ENCODE measurements at places on chromosomes 7 and 10.
A peak's percentile ranks its signal among the peaks of the same experiment; 100 is the strongest.

DNA sequence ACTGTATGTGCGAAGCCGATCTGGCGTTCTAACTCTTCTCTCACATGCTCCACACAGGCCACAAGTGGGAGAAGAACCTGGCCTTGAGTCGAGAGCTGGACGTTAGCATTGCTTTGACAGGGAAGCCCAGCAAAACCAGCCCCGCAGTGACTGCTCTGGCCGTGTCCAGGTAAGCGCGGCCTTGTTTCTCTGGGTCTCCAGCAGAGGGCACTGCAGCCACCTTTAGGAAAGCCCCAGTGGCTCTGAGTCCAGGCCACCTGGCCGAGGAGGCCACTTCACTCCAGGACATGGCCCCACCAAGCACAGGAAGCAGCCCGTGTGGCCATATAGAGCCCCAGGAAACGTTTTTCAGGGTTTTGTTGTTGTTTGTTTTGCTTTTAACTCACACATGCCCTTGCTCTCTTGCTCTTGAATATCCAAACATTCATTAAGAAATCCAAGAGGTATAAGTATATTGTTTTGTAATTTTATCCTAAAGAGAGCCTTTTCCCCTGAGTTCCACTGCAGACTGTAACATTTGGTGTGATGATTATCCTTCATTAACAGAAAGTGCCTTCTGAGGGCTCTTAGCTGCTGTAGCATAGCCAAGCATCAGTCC, 41.8 kb upstream of the LRRC18 start:
- DNase-seq: peak; percentile 76

GRCh38 chr10:99984211-99985034, 25.3 kb downstream of the DNMBP start:
- DNase-seq: no peak

GRCh38 chr7:94510582-94511496, 1.2 kb downstream of the CASD1 start:
- DNase-seq: peak; percentile 53

DNA sequence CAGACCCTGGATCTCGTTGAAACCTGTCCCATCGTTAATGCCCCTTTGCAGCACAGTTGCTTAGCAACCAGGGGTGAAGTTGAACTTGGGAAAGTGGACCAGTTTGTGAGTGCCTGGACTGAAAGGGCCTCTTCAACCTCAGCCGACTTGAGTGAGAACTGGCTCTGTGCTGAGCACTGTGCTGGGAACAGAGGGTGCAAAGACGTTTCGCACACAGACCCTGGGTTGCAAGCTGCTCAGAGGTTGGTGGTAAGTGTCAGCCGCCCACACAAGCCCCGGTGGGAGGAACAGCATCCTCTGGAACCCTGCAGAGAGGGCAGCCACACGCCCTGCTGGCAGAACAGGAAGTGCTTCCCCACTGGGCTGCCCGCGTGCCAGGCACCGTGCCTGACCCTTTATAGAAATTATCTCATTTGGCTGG, 89.2 kb downstream of the CARD11 start:
- DNase-seq: no peak

- DNase-seq: no peak
These were observed 141.9 kb downstream of the TCF7L2 start for GRCh38 chr10:113091920-113092319.

DNA sequence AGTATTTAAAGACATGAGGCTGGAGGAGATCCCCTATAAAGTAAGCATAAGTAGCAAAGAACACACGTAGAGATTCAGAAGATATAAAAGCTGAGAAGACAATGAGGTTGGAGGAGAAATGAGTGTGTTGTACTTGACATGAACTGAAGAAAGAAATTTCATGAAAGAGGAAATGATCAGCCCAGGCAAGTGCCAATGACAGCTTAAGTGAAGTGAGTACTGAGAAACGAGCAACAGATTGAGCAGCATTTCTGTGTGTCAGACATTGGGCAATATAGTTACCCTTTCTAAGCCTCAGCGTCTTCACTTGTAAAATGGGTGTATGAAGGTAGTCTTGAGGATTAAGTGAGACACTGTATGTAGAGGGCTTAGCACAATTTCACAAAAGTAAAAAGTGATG, 4.8 kb upstream of the LIPA start:
- DNase-seq: no peak

DNA sequence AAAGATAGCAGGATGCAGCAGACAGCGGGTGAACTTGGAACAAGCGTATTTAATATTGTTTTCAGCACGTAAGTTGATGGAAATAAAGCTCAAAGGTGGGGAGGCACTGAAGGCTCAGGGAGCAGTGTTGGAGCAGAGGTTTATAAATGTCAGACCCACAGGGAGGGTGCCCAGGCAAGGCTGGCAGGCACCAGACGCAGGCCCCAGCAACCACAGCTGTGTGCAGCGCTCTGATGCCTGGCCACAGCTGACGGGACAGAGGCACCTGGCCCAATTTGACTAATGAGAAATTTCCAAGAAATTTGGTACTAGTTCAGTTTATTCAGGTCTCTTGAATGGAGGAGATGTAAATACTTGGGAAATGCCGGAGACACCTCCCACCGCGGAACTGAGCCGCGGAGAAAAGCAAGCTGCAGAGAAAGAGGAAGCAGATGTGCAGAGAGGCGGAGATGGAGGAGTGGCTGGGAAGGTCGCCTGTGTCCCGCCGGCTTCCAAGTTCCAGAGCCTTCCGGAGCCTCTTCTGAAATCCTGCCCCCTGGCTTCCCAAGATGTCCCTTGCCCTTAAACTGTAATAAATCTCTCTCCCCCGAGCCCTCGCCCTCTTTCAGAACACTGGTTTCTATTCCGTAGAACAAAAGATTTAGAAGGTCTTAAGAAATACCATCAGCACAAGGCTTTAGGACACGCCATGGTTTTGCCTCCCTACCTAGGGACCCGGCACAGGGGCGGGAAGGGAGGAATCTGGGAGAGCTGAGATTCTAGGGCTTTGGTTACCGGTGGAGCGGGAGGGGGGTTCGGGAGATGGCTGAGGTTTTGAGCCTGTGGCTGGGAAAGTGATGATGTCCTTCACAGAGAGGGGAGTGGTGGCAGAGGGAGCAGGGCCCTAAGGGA, 38.4 kb upstream of the PLXNA4 start:
- DNase-seq: peak; percentile 73

GRCh38 chr7:117066668-117067067, 113.4 kb downstream of the ST7 start:
- no peak for DNase-seq

DNA sequence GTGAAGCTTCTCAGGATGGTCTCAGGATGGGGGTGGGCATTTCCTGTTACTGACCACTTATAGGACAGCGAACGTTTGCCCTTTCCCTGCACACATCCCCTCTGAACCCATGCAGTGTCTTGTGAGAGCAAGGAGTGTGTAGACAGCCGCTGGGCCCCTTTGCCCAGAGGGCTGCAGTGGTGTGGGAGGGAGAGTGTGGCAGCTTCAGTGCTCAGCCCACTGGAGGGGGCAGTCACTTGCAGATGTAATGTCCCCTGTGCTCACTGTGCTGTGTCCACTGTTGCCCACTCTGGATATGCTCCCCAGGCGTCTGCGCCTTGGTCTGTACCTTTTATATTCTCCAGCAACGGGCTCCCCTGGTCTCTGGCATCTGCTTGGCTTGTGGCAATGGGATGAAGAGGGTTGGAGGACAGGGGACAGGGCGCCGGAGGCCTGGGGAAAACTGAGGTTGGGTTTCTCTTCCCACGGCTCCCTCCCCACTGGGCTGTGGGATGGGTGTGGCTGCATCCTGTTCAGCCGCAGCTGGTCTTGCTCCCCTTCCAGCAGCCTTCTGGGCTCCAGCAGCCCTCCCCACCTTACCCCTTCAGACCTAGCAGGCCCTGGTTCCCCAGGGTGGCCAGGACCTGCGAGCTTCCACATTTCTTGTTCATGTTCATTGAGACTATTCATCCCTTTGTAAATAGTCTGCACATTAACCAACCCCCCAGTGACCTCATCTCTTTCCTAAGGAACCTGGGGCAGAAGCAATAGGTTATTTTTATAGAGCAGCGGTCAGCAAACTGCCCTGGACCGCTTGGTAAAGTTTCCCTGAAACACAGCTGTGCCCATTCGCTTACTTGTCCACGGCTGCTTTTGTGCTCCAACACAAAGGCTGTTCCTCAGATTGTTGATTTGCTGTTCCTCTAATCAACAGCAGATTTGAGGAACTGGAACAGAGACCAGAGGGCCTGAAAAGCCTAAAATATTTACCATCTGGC, 6.1 kb downstream of the ZNF789 start:
- no peak for DNase-seq

GRCh38 chr7:35792472-35792871, 8.4 kb upstream of the SEPTIN7 start:
- no peak for DNase-seq

DNA sequence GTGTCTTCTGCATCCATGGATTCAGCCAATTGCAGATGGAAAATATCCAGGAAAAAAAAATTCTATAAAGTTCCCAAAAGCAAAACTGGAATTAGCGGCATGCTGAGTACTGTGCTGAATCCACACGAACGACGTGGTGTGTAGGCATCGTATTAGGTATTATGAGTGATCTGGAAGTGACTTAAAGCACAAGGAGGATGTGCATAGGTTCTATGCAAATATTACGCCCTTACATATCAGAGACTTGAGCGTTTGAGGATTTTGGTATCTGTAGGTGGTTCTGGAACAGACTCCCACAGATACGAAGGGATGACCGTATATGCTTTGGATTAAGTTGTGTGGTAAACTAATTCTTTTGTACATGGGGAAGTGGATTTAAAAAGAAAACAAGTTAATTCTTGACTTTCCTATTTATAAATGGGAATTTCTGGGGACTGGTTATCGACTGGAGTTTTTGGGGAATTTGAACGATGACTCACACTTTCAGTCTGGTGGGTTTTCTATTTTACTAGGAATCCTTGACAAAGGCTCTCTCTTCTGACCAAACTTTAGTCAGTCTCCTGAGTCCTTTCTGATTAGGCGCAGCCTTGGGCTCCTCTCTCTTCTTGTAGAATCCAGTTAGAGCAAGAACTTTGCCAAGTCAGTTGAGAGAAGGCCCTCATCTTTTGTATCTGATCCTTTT, 5.4 kb upstream of the NUB1 start:
- DNase-seq: no peak

- no peak for DNase-seq
These were observed 113.0 kb downstream of the SEC23IP start for GRCh38 chr10:120005207-120006201.

DNA sequence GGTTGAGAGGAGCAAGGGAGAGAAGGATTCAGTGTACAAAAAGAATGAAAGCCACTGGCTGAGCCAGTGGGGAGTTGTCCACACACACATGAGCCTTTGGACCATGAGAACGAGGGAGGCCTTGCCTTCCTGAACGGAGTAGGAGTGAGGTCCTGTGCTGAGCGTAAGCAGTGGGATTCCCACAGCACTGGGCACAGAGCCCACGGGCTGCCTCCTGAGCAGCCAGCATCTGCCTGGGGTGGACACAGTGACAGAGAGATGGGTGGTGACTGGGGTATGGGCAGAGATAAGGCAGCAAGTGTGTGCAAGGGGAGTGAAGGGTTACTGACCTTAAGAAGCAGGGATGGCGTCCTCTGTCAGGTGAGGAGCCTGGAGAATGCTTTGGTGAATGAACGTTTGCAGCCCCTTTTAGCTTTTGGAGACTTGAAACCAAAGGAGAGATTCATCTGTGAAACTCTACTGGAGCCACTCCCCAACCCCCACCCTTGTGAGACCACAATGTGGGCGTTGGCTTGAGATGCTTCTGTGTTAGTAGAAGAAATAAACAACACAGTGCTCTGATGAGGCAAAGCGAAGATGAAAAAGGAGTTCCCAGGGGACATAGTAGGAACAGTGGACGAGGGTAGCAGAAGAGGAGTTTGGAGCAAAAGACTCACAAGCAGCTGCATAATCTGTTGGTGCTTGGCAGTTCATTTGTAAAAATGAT, 56.5 kb downstream of the FIGNL1 start:
- no peak for DNase-seq

DNA sequence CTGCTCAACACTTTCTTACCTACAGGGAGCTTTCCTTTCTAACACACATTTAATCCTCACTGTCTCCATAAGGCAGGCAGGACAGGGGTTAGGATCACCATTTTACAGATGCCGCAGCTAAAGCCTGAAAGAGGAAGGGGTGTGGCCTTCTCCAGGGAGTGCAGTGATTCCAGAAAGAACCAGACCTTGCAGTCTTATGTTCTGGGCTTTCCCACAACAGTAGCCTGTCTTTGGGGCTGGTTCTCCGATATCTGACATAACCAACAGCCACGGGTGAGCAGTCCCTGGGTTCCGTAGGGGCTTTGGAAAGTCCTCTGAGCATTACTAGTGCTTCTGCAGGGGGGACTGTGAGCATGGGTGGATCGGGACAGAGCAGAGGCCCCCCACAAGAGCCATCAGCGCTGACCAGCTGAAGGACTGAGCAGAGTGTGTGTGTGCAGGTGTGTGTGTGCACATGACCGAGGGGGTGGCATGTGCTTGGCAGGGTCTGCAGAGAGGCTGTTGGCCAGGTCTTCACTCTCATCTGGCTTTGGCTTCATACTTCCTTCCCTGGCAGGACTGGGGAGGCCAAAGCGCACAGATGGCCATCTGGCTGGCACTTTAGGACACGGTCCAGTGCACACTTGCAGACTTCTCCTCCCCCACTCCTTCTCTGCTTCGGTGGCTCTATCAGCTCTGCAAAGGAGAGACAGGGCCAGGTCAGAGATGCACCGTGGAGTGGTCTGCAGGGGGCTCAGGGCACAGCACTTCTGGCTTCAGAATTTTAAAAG, 400.3 kb downstream of the RPS24 start:
- DNase-seq: peak; percentile 51

DNA sequence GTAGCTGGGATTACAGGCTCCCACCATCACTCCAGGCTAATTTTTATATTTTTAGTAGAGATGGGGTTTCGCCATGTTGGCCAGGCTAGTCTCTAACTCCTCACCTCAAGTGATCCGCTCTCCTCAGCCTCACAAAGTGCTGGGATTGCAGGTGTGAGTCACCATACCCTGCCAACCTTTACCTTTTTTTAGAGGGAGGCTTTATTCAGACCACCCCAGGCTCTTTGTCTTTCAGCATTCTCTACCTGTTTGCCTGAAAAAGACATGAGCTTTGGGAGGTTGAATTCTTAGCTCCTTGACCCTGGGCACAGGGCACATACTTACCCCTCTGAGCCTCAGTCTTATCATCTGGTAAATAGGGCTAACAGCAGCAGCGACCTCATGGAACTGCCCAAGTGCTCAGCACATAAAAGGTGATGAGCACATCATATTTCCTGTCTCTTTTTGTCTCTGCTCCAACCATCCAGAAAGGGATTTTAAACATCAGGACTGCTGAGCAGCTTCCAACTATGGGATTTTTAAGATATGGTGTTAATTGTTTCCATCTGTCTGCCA, 17.0 kb downstream of the FRMPD2 start:
- DNase-seq: no peak

DNA sequence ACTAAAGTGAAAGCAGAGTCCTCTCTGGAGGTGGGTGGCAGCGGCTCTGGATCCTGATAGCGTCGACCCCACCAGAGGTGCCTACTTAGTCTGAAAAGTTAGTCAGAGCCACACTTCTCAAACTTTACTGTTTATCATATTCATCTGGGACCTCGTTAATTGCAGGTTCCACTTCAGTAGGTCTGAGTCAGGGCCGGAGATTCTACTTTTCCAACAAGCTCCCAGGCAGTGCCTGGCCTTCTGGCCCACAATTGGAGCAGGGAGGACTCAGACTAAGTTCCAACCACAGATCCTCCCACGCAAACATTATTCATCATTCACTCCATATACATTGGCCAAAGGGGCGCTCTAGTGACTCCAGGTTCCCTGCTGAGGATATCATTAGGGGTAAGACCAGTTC, 78.1 kb downstream of the VSTM4 start:
- no peak for DNase-seq

Data from Right ventricle myocardium superior (tissue), 1 donor.